ENCODE measurements at places on chromosomes 1 and 21. TPM values are rescaled to one million over a fixed set of nuclear protein-coding genes. Genes with fewer than 3 reads are reported as not detected.

Gene DRAXIN
- 0.08 TPM for total RNA-seq

Gene RALGPS2
- 1.9 TPM for total RNA-seq

Gene NEGR1
- not detected for total RNA-seq

Gene COL18A1
- total RNA-seq: 1.9 TPM

Gene TGFB2
- not detected for total RNA-seq

Gene SPATA45
- total RNA-seq: not detected

Gene TNNT2
- not detected for total RNA-seq

Gene LCE3E
- not detected for total RNA-seq

Gene S100A11
- 269 TPM for total RNA-seq

Gene POU3F1
- total RNA-seq: 0.08 TPM

Gene DMBX1
- total RNA-seq: not detected

Gene VHLL
- total RNA-seq: not detected

Gene KCND3
- total RNA-seq: not detected

Gene RCSD1
- 44.1 TPM for total RNA-seq

Gene GRHL3
- total RNA-seq: not detected

Gene IL20
- not detected for total RNA-seq

Gene SYT2
- total RNA-seq: not detected

Gene DPM3
- total RNA-seq: 31.3 TPM

Gene UBE4B
- 38.4 TPM for total RNA-seq

Gene KLHDC9
- 0.53 TPM for total RNA-seq
